ENCODE measurements at places on chromosomes 11 and 22. TPM values are rescaled to one million over a fixed set of nuclear protein-coding genes. Genes with fewer than 3 reads are reported as not detected.

Gene TMPRSS13
- total RNA-seq, result 0.45 TPM

Gene THRSP
- 2.7 TPM for total RNA-seq

Gene PRR5
- 9.9 TPM for total RNA-seq

Gene BSX
- not detected for total RNA-seq

Gene TRIM51
- not detected for total RNA-seq

Gene GRAP2
- 3.6 TPM for total RNA-seq

Gene FOLR2
- total RNA-seq, result 85.2 TPM

Gene ANGPTL5
- total RNA-seq, result 3.3 TPM

Gene ABCC8
- 2.5 TPM for total RNA-seq

Gene GRM5
- 4.3 TPM for total RNA-seq

Gene KCNJ4
- not detected for total RNA-seq

Gene OR6T1
- total RNA-seq, result not detected

Gene HORMAD2
- total RNA-seq, result not detected

Gene CECR2
- total RNA-seq, result 0.62 TPM

Gene OR10D3
- total RNA-seq, result not detected

All from aorta (tissue), 5 donors.